KBM-7 (cell line): ENCODE measurements at places on chromosomes 7 and 10.

- DNase-seq, result peak; percentile 73
Observed at GRCh38 chr10:3783682-3784432, 1.2 kb downstream of the KLF6 start.

GRCh38 chr7:96303105-96303685, 18.7 kb downstream of the SLC25A13 start:
- DNase-seq, result no peak

DNA sequence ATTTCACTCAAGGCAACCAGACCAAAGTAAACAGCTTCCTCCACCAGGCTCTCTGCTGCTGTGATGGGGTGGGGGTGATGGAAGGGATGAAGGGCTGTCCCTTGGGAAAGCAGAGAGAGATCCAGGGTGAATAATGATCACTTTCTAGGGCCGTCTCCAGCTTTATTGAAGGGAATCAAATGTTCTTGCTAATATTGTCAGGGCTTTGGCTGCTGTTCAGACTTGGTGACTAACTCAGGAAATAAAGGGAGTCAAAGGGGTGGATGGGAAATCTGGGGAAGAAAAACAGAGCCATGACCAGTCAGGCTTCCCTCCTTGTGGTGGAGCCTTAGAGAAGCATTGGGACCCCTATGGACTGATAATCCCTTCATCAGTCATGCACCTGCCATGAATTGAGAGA, 196.2 kb upstream of the AGK start:
- no peak for DNase-seq

DNA sequence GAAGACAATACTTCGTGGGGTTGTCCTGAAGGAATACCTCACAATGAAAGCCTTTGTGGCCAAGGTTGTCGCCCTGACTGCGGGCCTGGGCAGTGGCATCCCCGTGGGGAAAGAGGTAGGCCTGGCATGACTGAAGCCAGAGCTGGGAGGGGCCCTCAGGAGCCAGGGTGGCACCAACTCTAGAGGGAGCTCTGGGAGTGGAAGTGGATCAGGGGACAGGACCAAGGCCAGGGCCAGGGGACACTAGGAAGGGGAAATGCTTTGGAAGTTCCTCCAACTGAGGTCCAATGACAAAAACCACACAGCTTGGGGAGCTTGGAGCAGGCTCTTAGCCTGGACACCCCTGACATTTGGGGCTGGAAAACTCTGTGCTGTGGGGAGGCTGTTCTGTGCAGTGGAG, 5.8 kb downstream of the CLCN1 start:
- no peak for DNase-seq

DNA sequence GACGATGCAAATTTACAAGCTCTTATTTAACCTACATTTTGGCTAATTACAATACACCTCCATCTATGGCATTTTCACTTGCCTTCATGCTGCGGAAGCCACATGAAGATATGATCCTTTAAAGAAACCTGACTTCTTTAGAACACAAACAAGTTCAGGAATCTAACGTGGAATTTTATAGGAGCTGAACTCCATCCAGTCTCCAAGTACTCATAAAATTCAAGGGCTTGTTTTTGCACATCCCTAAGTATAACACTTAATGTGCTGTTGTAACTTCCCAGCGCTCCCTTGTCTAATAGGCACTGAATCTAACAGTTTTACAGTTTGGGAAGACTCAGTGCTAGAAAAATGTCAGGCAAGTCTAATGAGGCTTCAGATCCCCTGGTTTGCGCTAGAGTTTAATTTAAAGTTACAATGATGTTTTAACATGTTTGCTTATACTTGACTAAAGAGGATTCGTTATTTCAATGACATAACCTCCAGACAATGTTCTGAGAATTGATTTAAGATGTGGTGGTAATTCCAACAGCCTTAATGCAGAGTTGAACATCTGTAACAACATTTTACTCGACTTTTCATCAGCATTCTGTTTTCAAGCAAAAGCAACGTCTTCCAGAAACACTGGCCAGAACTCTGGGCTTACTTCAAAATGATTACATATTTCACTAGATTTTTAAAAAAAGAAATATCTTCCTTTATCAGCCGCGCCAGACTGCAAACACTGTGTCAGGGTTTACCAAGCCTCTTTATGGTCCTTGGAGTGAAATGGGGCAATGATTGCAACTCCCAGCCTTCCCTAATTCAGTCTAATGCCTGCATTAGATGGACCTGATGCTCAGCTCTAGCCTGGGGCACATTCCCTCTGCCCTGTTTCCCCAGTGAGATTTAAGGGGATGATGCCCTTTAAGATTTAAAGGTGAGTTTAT, 664.3 kb downstream of the KCNMA1 start:
- no peak for DNase-seq

- no peak for DNase-seq
Observed at GRCh38 chr10:49756031-49756430, 6.1 kb downstream of the OGDHL start.

- peak; percentile 11 for DNase-seq
Observed at GRCh38 chr10:84097787-84098353, 41.4 kb upstream of the GHITM start.

DNA sequence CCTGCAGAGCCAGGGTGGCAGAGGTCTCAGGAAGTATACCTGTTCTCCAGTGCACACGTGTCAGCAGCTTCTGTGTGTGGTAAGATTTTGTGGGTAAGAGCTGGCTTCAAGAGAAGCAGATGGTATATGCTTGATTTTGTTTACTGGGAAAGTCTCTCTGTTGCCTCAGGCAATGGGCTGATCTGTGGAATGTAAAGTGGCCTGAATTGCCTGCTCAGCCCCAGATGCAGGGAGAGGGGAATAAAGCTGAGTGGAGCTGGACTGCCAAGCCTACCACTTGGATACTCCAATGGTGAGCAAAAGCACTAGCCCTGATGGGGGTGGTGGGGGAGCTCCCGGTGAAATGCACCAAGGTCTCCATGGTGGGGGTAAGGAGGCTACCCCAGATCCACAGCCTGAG, 156.1 kb downstream of the WDR11 start:
- DNase-seq, result no peak

GRCh38 chr10:3148994-3149393, 23.6 kb downstream of the PITRM1 start:
- DNase-seq, result no peak

- no peak for DNase-seq
Observed at GRCh38 chr10:5590816-5591215, 66.1 kb downstream of the CALML3 start.
